ENCODE measurements at places on chromosomes 1 and 21. TPM values are rescaled to one million over a fixed set of nuclear protein-coding genes. Genes with fewer than 3 reads are reported as not detected.

DNA sequence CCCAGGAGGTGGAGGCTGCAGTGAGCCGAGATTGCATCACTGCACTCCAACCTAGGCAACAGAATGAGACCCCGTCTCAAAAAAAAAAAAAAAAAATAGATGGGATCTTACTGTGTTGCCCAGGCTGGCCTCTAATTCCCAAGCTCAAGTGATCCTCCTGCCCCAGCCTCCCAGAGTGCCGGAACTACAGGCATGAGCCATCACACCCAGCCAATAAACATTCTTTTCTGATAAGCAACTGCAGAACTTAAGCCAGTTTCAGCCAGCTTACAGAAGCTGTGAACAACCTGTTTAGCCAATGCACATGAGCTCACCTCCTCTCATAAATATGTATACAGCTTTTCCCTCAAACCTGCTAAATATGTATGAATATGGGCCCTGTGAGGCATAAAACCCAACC, 3.1 kb upstream of the MIIP start:
- no peak for DNase-seq

- DNase-seq, result no peak
Observed at GRCh38 chr1:203554071-203554470, 60.1 kb downstream of the OPTC start.

Gene CCDC181
- total RNA-seq, result 0.30 TPM

DNA sequence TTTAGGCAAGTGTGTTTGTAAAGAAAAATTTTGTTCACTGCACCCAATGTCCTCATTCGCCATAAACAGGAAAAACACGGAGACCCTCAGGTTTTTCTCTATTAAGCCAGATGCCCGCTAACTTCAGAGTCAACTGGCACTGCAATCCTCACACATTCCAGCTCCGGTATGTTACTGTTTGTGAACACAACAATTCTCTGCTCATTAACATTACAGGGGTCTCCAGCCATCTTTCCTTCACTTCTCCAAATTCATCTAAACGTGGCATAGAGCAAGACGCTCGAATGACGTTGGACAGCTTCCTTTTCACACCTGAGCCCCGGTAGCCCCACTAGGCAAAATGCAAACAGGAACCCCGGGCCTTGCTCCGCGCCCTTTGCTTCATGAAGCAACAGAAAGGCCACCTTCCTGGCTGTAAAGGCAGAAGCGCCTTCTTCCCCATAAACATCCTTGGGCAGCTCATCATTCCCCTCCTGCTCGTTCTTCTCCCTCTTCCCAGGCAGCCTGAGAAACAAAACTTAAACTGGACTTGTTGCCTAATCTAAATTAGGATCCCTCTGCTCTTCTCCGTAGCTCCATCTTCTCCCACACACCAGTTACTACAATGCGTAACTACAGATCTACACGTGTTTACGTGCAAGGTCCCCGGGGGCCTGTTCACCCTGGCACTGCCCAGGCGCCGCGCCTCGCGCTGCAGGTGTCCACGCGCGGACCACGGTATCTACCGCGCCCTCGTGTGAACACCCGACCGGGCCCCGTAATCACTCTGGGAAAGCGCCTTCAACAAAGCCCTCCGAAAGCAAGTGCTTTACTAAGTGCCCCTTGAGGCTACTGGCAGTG, 1.2 kb downstream of the LBR start:
- DNase-seq, result peak; percentile 65

DNA sequence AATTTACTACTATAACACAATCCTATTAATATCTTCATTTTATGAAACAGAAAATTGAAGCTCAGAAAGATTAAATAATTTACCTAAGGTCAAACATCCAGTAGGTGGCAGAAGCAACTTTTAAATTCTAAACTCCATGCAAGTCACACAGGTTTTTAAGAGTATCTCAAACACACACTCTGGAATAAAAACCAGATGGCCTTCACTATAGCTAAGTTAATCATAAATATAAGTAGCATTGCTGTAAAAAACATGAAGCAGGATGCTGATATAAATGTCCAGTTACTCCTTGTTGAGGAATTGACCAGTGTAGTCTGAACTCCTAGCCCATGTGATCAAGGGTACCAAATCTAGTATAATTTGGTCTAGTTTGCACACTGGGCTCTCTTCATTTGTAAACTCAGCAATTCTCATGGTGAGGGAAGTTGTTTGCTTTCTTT, 9.4 kb upstream of the FMO3 start:
- no peak for DNase-seq

Gene TTLL7
- 13.0 TPM for total RNA-seq

Gene FAM177B
- not detected for total RNA-seq

Gene NR0B2
- 1.1 TPM for total RNA-seq

Gene FOXD2
- total RNA-seq, result 0.13 TPM

GRCh38 chr1:169724168-169724567, 9.7 kb downstream of the SELE start:
- DNase-seq, result no peak

DNA sequence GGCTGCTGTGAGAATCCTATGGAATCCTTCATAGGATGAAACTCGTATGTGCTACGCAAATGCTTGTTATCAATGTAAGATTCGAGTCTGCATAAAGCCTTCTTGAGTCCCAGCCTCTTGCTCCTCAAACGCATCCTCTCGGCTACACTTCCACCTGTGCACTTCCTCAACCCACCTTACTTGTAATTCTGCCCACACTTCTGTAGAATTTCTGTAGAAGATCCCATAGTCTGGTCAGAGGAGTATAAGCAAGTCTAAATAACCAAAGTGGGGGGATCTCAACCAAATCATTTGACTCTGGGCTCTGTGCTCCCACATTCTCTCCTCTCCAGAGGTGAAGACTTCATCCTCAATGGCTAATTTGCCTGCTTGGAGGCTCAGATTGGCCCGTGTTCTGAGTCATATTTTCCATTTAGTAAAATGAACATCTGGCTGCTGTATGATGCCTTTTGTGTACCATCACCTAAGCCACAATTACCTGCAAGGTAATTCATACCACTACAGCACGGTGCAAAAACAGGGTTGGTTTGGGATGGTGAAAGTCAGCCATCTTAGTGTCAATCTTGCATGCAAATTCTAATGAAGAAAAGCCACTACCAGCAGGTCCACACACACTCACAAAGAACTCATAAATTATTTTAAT, 63.2 kb downstream of the ITPKB start:
- DNase-seq, result no peak

Data from psoas muscle (tissue), 8 donors.